ENCODE measurements at places on chromosomes 7 and 10. TPM values are rescaled to one million over a fixed set of nuclear protein-coding genes. Genes with fewer than 3 reads are reported as not detected.

Gene CALML5
- total RNA-seq, result not detected

Gene CALN1
- not detected for total RNA-seq

Gene PCLO
- total RNA-seq, result 12.0 TPM

Gene GRM8
- 3.2 TPM for total RNA-seq

Gene DRGX
- not detected for total RNA-seq

Gene EVX1
- total RNA-seq, result not detected

Gene ZNF727
- total RNA-seq, result 5.3 TPM

Gene INMT
- 44.8 TPM for total RNA-seq

GRCh38 chr7:158771213-158771834 lies 58.0 kb downstream of the ESYT2 start:
- no peak overlapping the region for H3K27ac ChIP-seq
- H3K27me3 ChIP-seq, result no peaks in the 10 kb centered on the region
- H3K4me3 ChIP-seq, result no peak overlapping the region
- H3K4me1 ChIP-seq, result no peaks in the 10 kb centered on the region
- H3K36me3 ChIP-seq, result no peaks in the 10 kb centered on the region

GRCh38 chr7:2665359-2665791 lies 22.6 kb upstream of the AMZ1 start:
- no peaks in the 10 kb centered on the region for H3K27me3 ChIP-seq
- DNase-seq, result no peak
- no peaks in the 10 kb centered on the region for H3K4me1 ChIP-seq

DNA sequence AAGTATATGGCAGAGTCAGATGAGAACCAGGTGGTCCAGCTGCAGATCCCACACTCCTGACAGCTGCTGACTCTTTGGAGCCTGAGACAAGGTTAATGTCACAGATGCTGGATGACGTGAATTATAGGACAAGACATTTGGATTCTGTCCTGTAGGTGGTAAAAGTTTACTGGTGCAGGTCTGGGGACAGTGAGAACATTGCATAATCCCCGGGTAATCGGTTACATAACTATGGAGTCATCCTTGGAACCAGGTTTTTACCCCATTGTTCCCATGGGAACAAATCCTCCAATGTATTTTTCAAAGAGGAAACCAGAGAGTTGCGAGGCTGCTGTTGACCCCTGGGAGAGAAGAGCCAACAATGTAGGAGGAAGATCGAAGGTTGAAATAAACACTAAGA lies 27.5 kb upstream of the ZCCHC24 start:
- H3K27me3 ChIP-seq, result no peaks in the 10 kb centered on the region
- no peak overlapping the region for H3K4me3 ChIP-seq
- H3K36me3 ChIP-seq, result no peaks in the 10 kb centered on the region

DNA sequence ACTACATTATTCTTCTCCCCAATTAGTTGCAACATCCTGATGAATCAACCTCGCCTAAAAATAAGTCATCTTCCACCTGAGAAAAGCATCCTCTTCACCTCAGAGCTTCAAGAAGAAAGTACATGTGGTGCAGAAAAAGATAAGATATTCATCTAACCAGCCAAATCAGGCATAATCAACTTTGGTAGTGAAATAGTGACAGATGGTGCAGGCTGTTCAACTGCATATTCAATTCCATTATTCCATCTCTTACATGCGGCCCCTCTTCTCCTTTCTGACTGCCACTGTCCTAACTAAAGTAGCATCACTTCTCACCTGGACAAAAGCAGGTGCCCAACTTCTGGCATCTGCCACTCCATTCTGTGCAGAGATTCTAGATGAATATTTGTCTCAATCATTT lies 148.4 kb upstream of the STEAP1 start:
- no peak overlapping the region for H3K4me3 ChIP-seq
- H3K27ac ChIP-seq, result no peak overlapping the region
- H3K36me3 ChIP-seq, result no peaks in the 10 kb centered on the region
- no peak for DNase-seq
- H3K4me1 ChIP-seq, result no peaks in the 10 kb centered on the region

GRCh38 chr10:62335326-62335725 lies 38.8 kb upstream of the ZNF365 start:
- no peaks in the 10 kb centered on the region for H3K4me1 ChIP-seq
- H3K36me3 ChIP-seq, result no peaks in the 10 kb centered on the region
- no peak for DNase-seq
- H3K27me3 ChIP-seq, result no peaks in the 10 kb centered on the region

DNA sequence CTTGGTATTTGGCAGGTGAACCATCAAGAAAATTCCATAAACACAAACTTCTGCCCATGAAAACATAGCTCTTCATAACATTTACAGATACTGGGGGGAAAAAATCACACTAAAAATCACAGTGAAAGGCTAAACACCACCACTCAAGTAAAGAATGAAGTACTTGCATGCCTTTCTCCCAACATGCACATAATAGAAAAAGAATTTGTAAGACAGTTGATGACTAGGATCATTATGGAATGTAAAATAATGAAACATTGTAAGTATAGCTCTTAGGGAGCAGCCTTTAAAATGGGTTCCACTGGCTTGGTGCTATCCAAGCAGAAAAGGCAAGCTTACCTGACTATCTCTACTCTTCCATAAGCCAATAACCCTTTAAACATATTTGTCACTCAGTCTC lies 299.9 kb upstream of the LRRN3 start:
- no peak for DNase-seq
- H3K27me3 ChIP-seq, result no peaks in the 10 kb centered on the region
- H3K27ac ChIP-seq, result no peak overlapping the region
- no peaks in the 10 kb centered on the region for H3K4me1 ChIP-seq
- H3K4me3 ChIP-seq, result no peak overlapping the region

DNA sequence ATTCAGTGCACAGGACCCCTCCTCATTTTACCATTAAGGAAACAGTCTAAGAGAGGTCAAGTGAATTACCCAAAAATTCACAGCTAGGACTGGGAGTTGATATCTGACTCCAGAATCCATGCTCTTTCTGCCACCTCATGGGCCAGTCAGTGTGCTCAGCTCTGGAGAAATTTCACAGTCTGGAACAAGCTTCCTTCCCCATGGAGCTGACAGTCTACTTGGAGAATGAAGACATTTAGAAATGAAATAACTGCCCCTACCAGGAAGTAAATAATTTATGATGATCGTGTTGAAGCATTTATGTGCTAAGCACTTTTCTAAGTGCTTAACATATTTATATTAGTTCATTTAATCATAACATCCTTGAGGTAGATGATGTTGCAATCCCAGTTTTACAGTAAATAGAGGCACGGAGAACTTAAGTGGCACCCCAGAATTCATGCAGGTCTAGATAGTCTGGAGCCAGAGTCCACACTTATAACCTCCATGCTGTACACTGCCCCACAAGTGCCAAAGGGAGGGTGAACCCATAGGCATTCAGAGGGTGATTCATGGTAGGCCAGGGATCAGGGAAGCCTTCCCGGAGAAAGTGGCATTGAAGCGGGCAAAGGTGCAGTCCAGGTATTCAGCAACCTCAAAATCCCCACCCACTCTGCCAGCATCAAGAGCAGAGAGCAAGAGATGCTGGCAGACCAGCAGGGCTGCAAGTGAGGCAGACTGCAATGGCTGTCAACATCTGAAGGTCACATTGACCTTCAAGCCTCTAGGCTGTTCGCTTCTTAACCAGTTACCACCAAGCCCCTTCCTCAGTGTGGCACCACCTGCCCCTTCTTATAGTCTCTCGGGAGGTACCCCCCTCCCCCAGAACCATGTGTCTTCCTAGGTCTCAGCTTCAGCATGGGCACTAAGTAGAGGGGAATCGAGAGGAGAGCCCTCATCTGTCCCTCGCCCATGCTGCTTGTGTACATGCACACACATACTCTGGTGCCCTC lies 38.4 kb upstream of the LRRC4 start:
- no peaks in the 10 kb centered on the region for H3K36me3 ChIP-seq
- H3K27me3 ChIP-seq, result no peaks in the 10 kb centered on the region
- no peaks in the 10 kb centered on the region for H3K4me1 ChIP-seq
- no peak for DNase-seq
- no peak overlapping the region for H3K27ac ChIP-seq
- H3K4me3 ChIP-seq, result no peak overlapping the region

DNA sequence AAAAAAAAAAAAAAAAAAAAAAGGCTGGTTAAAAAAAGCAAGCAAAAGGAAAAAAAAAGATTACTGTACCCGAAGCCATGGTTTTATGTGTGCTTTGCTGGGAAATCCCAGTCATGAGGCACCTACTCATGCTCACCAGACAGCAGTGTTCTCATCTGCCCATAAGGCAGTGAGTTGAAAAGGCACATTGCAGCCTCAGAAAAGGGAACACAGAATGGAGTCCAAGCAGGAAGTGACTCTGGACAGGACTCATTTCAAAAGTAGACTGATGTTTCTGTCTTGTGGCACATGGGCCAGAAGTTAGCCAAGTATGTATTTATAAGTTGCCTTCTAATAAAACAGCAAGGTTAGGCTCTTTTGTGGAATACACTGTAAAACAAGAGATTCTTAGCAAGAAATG lies 40.2 kb downstream of the PDSS1 start:
- H3K27ac ChIP-seq, result no peak overlapping the region
- no peaks in the 10 kb centered on the region for H3K4me1 ChIP-seq
- H3K4me3 ChIP-seq, result no peak overlapping the region
- H3K27me3 ChIP-seq, result no peaks in the 10 kb centered on the region
- H3K36me3 ChIP-seq, result peaks cover 20% of the 10 kb centered on the region

DNA sequence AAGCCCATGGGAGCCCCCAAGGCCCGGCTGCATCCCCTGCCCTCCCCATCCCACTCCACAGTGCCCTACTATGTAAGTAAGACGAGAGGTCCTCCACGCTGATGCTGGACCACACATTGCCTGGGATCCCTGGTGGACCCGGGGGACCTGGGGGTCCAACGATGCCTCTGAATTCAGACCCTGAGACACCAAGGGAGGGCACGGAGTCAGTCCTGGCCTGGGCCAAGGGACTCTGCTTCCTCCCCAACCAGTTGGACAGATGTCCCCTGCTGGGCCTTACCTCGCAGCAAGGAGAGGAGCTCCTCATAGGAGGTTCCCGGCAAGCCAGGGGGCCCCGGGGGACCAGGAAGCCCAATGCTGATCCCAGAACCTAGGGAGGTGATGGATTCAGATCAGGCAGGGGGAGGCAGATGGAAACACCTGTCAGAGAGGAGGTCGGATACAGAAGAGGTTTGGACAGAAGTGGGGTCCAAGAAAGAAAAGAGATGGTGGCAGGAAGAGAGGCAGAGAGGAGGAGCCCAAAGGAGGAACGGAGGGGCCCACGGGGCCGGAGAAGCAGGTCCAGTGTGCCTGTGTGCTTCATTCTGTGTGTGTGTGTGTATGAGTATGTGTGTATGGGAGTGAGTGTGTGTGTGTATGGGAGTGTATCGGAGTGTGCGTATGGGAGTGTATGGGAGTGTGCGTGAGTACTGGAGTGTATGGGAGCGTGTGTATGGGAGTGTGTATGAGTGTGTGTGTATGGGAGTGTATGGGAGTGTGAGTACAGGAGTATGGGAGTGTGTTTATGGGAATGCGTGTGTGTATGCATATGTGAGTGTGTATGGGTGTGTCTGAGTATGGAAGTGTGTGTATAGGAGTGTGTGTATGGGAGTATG lies 50.2 kb downstream of the COL17A1 start:
- H3K27me3 ChIP-seq, result no peaks in the 10 kb centered on the region
- H3K4me1 ChIP-seq, result no peaks in the 10 kb centered on the region
- DNase-seq, result no peak
- H3K36me3 ChIP-seq, result no peaks in the 10 kb centered on the region
- H3K27ac ChIP-seq, result no peak overlapping the region
- no peak overlapping the region for H3K4me3 ChIP-seq

- no peaks in the 10 kb centered on the region for H3K27me3 ChIP-seq
- no peak for DNase-seq
- H3K27ac ChIP-seq, result no peak overlapping the region
- H3K4me1 ChIP-seq, result no peaks in the 10 kb centered on the region
- no peak overlapping the region for H3K4me3 ChIP-seq
Observed at GRCh38 chr10:31404640-31405039, 85.6 kb downstream of the ZEB1 start.

DNA sequence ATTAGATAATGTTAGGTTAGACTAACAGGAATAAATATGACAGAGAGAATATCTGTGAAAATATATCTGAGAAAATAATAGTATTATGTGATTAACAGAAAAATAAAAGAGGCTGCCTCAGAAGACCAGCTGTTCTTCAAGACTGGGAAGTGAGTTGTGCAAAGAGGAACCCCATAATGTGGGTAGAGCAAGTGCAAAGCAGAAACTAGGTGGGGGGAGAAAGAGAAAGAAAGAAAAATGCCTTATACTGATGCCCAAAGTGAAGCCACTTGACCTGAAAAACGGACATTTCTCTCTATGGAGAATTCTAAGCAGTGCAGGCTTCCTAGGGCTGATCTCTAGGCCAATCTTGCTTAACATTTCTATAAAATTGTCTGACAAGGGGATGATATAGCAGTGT lies 3.8 kb downstream of the NEBL start:
- H3K27ac ChIP-seq, result no peak overlapping the region
- H3K27me3 ChIP-seq, result no peaks in the 10 kb centered on the region
- H3K4me1 ChIP-seq, result no peaks in the 10 kb centered on the region
- no peaks in the 10 kb centered on the region for H3K36me3 ChIP-seq
- DNase-seq, result no peak

DNA sequence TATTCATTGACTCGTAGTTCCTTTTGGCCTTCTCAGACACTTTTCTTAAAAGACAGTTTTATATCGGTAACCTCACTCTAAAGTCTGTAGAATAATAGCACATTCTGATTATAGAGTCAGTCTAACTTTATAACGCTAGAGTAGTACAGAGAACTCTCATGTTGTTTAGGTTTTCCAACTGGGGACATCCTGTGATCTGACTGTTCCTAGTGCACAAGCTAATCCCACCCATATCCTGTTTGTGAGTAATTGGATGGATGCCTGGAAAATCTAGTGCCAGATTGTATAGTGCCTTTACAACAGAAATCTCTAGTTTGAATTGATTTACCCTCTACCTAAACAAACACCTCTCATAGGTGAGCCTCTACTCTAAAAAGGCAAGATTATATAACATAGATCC lies 107.4 kb downstream of the ZEB1 start:
- no peaks in the 10 kb centered on the region for H3K36me3 ChIP-seq
- no peaks in the 10 kb centered on the region for H3K27me3 ChIP-seq
- no peaks in the 10 kb centered on the region for H3K4me1 ChIP-seq
- no peak overlapping the region for H3K4me3 ChIP-seq

DNA sequence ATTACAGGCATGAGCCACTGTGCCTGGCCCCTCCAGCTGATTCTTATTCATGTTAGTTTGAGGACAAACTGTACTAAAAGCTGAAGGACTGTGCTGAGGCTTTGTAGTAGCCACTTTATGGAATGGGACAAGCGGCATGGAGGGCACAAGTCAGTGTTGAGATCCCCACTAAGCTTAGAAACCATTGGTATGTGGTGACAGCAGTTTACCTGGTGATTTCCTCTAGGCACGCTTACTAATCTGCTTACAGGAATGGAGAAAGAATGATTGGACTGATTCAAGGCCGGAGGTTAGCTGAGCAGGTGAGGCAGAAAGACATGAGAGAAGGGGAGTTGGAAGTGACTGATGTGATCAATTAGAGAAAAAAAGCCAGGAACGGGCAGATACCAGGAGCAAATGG lies 3.7 kb downstream of the ZNF398 start:
- no peaks in the 10 kb centered on the region for H3K4me1 ChIP-seq
- no peak overlapping the region for H3K4me3 ChIP-seq
- H3K27me3 ChIP-seq, result no peaks in the 10 kb centered on the region
- no peak overlapping the region for H3K27ac ChIP-seq
- H3K36me3 ChIP-seq, result no peaks in the 10 kb centered on the region

Data from kidney (tissue), 22 donors.